ENCODE measurements at places on chromosomes 6 and 20.

DNA sequence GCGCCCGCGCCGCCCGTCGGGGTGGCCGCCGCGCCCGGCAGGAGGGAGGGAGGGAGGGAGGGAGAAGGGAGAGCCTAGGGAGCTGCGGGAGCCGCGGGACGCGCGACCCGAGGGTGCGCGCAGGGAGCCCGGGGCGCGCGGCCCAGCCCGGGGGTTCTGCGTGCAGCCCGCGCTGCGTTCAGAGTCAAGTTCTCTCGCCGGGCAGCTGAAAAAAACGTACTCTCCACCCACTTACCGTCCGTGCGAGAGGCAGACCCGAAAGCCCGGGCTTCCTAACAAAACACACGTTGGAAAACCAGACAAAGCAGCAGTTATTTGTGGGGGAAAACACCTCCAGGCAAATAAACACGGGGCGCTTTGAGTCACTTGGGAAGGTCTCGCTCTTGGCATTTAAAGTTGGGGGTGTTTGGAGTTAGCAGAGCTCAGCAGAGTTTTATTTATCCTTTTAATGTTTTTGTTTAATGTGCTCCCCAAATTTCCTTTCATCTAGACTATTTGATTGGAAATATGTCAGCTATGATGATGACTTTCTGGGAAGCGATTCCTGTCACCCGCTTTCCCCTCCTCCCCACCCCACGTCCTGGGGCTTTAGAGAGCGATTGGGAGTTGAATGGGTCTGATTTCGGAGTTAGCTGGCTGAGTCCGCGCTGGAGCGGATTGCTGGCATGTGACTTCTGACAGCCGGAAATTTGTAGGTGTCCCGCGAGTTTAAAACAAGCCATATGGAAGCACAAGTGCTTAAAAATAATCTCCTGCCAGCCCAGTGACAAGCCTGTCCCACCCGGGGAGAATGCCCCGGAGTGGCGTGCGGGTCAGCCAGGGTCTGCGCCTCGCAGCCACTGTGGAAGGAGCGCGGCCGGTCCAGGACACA lies 1.1 kb downstream of the ESR1 start:
- no peak for DNase-seq

GRCh38 chr6:5303682-5304081 lies 42.4 kb downstream of the FARS2 start:
- no peak for DNase-seq

DNA sequence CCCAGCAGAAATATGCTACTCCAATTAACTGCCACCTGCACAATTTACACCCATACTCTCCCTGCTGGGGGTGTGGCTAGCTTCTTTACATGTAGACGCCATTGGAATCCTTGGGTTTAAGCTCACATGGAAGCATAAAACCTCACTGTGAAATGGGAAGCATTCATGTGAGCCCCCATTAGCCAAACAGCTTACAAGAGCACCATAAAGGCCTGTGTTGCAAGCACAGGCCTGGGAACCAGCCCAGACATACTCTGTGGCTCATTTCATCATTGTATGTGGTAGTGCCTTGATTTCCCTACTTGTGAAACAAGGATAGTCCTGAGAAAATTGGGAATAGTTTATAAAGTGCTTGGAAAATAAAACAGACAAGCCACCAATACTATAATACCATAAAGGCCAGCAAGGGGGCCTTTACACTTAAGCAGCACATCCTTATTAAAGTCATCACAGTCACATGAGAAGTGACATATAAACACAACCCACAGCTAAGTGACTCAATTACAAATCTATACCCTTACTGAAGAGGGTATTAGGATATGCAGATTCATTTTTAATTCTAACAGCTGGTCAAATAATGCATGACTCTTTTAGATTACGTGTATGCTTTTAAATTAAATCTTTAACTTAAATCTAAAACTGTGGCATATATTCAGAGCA lies 6.8 kb downstream of the ADNP start:
- no peak for DNase-seq

DNA sequence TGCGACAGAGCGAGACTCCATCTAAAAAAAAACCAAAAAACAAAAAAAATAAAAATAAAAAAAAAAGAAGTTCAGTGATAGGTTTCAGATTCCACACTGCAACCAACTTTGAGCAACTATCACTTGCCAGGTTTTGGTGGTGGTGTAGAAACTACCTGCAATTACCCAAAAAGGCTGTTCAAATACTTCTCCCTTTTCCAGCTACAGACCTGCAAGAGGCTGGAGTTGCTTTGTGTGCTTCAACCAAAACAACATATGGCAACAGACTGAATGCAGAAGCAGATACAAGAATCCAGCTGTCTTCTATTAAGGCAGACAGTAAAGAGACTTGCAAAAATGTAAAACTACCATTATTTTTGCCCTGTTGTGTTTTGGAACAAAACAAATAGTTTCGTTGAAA lies 9.3 kb upstream of the BCAS1 start:
- DNase-seq, result no peak

GRCh38 chr6:7621761-7622160 lies 31.8 kb downstream of the SNRNP48 start:
- DNase-seq, result no peak

DNA sequence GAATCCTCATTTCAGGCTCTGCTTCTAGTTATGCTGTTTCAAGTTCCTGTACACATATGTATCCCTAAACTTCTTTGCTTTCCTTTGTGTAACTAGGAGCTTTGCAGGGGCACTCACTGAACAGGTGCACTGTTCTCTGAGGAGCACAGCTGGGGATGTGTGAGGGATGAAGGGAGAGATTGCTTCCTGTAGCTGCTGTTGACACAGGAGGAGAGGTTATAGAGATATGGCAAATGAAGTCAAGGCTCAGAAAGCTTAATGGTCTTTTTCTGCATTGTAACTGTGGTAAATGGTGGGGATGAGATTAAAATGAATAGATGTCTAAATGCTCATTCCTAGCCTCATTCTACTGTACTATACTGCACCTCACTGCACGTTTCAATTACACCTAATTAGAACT lies 454.3 kb downstream of the BTBD3 start:
- no peak for DNase-seq

DNA sequence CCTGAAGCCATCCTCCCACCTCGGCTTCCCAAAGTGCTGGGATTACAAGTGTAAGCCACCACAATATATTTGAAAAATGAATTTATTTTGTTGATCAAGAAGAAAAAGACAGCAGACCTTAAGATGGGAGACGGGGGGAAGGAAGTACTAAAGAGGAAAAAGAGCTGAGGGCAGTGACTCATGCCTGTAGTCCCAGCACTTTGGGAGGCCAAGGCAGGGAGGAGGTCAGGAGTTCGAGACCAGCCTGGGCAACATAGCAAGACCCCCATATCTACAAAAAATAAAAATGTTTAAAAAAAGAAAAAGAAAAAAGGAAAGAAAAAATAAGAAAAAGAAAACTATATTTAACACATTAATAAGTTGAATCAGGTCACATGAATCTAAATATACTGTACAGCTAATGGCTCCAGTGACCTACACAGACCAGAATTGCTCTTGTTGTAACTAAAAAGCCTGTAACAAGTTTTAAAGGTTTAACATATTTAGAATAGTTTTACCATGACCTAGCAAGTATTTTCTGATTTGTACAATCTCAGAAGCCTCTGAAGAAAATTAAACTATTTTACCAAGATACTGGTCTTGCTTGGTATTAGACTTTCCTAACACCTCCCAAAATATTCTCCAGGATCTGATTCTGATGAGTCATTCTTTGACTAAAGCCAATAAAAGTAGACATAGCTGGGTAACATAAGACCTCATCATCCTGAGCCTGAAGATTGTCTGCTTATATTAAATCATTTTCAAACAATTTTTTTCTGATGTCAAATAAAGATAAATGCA lies 4.3 kb upstream of the AKIRIN2 start:
- no peak for DNase-seq

DNA sequence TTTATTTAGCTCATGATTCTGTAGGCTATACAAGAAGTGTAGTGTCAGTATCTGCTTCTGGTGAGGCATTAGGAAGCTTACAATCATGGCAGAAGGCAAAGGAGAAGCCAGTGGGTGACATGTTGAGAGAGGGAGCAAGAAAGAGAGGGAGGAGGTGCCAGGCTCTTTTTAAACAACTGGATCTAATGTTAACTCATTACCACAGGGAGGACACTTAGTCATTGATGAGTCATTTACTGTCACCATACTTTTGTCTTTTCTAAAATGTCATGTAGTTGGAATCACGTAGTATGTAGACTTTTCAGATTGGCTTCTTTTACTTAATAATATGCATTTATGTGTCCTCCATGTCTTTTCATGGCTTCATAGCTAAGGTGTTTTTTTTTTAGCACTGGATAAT lies 58.1 kb downstream of the NUS1 start:
- no peak for DNase-seq

DNA sequence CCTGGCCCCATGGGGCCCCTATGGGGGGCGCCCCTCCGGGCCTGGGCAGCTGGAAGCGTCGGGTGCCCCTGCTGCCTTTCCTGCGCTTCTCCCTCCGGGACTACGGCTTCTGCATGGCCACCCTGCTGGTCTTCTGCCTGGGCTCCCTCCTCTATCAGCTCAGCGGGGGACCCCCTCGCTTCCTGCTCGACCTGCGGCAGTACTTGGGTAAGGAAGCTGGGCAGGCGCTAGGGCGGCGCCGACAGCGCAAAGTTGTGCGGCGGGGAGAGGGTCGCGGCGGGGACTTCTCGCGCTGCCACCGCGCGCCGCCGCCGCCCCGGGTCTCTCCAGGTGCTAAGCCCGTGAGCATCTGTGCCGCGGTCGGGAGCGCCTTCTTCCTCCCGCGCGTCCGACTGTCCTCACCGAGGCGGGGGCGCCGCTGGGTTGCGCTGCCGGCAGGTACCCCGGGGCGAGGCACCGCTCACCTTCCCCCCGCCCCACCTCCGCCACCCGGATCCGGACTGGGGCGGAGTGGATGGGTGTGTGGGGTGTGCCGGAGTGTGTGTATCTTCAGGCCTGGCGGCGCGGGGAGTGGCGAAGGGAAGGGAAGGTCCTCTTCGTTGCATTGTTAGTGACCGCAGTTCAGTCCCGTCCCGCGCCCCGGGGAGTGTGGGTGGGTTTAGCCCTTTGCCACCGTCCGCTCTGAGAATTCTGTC lies 788 bp downstream of the UST start:
- DNase-seq, result peak; percentile 70

DNA sequence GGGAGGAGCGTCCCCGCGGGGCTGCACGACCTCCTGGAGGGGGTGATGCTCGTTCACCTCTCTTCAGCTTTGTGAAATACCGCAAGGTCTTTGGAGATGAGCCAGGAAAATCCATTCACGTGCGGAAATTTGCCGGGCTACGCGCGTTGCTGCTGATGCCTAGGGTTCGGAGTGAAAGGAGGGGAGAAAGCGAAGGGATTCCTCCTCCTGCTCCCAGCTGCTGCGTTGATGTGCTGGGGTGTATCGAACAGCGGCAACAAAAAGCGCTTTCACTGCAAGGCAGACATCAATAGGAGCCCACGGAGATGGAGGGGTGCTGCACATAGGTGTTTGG lies 391 bp upstream of the B3GAT2 start:
- no peak for DNase-seq

- peak; percentile 32 for DNase-seq
Measured at GRCh38 chr6:56794421-56794820, 151.7 kb upstream of the DST start.

DNA sequence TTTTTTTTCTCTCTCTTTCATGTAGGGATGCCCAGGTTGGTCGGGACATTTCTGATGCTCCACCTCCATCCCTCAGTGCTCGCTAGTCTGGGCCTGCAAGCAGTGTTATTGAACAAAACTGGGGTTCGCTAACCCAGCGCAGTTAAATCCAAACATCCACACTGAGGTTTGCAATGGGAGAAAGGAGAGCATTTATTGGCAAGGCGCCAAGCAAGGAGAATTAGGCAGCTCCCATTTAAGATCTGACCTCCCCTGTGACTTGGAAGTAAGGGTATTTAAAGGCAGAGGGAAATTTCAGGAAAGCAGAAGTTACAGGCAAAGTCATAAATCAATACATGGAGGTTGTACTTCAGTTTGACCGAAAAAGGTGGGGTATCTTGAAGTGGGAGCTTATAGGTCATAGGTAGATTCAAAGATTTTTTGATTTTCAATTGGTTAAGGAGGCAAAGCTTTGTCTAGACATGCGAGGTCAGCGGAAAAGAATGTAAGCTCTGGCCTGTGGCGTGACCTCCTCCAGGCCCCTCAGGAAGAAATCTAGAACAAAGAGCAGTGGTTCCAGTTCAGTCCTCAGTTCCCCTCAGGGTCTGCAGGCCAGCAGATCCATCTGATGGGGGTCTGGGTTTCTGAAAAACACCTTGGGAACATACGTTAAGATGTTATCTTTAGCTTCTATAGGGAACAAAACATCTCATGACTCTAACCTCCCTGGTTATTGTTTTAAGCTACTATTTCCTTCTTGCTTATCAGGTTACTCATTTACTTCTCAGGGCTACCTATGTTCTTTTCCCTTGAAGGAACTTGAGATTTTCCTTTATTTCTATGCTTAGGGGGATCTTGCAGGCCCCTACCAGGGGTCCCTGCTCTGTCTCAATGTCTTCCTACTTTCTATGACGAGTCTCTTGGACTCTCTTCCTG lies 66.0 kb upstream of the KIF16B start:
- no peak for DNase-seq

DNA sequence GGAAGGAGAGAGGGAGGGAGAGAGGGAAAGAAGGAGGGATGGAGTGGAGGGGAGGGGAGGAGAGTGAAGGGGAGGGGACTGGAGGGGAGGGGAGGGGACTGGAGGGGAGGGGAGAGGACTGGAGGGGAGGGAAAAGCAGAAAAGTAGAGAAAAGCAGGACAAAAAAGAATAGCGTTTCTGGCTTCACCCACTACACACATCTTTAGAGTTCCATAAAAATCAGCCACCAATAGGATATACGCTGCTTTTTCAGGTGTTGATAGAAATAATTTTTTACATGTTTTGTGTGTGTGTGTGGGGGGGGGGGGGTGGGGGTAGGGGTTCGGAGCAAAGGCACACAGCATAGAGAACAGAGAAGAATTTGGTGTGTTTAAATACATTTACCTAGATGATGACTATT lies 1259.1 kb downstream of the EPHA7 start:
- no peak for DNase-seq

- DNase-seq, result no peak
Measured at GRCh38 chr20:50646483-50646996, 44.8 kb downstream of the RIPOR3 start.

DNA sequence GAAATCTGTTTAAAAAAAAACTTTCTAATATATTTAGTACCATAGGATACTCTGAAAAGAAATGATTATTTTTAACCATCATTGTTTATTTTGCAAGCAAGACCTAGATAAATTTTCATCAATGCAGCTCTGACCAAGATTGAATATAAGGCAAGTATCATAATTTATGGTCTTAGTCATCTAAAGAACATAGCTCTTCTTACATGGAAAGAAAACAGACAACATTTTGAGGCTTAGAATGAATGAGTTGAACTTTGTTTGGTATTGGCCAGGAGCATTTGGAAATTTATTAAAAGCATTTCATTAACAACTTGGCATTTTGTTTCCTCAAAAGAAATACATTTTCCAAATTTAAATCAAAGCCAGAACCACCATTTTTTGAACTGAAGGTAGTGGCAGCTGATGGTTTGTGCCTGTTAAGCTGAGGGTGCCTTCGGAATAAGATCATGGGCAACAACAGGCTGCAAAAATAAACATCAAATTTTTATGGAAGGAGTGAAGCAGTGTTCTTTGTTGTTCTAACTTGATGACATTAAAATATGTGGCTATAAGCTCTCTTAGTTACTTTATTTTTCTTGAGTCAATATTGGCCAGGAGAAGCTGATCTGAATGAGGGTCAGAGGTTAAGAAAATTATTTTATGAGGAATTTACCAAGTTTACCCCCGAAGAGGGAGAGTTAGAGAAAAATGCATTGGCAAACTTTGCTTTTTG lies 6.7 kb upstream of the ATXN1 start:
- DNase-seq, result no peak

Data from HAP-1 (cell line).